ENCODE measurements at places on chromosomes 2 and 18.

GRCh38 chr2:62501794-62502500 lies 4.0 kb downstream of the TMEM17 start:
- no peak for DNase-seq

GRCh38 chr18:78920456-78921138 lies 59.0 kb upstream of the SALL3 start:
- no peak for DNase-seq

DNA sequence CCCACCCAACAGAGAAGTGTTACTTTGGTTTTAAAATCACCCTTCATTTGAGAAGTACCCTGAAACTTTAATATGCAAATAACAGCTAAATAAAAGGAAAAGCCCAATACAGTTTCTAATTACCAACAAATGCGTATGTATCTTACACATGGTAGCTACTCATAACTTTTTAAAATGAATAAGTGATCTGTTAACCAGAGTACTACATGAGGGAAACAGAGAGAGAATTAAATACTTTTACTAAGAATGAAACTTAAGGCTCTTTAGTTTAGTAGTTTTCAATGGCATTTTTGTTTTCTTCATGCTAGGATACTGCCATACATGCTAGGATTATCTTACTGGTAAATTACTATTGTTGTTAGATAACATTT lies 39.1 kb upstream of the NABP1 start:
- no peak for DNase-seq

- DNase-seq: no peak
Observed at GRCh38 chr2:205754924-205755321, 72.6 kb downstream of the NRP2 start.

GRCh38 chr18:41378598-41378997 lies 576.4 kb upstream of the PIK3C3 start:
- no peak for DNase-seq

- no peak for DNase-seq
Observed at GRCh38 chr2:200592406-200593075, 6.7 kb downstream of the AOX1 start.

DNA sequence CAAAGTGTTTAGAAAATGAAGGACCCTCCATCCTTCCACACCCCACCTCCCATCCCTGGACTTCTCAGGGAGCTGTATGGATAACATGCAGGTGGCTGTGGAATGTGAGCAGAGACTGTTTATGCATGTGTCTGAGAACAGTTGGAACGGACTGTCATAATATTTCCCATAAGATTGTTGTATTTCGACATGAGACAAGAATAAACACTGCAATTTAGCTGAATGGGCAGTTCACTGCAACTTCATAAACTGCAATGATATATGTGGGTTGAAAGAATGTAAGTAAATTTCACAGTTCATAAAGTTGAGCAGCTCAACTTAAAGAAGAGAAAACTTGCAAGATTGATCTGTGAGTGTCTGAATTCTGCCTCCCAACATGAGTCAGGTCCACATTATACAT lies 74.6 kb downstream of the MEP1B start:
- DNase-seq: no peak

GRCh38 chr18:2891526-2892431 lies 45.0 kb downstream of the EMILIN2 start:
- DNase-seq: no peak

GRCh38 chr2:112889976-112890375 lies 21.0 kb upstream of the IL37 start:
- DNase-seq: no peak

GRCh38 chr2:130813722-130814121 lies 23.0 kb upstream of the ARHGEF4 start:
- DNase-seq: no peak

GRCh38 chr2:238132463-238133450 lies 5.7 kb upstream of the KLHL30 start:
- no peak for DNase-seq

DNA sequence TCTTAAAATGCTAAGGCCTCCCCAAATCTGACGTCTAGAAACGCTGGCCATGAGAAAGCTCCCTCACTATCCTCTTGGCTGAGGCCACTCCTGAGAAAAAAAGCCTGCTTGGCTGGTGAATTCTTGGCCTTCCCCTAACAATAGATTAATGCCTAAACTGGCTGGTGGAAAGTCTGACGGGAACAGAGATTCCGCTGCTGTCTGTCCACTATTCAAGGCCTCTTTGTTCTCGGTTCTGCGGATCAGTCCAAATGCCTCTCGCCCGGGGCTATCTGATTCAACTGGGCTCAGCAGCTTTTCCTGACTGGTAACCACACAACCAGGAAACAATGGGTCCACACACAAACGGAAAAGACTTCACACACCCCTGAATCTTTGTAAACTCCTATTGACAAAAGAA lies 27.2 kb downstream of the PXDN start:
- no peak for DNase-seq

- no peak for DNase-seq
Observed at GRCh38 chr2:122210898-122211856, 455.7 kb downstream of the TSN start.

- no peak for DNase-seq
Observed at GRCh38 chr2:143936538-143936847, 583.4 kb downstream of the ZEB2 start.

DNA sequence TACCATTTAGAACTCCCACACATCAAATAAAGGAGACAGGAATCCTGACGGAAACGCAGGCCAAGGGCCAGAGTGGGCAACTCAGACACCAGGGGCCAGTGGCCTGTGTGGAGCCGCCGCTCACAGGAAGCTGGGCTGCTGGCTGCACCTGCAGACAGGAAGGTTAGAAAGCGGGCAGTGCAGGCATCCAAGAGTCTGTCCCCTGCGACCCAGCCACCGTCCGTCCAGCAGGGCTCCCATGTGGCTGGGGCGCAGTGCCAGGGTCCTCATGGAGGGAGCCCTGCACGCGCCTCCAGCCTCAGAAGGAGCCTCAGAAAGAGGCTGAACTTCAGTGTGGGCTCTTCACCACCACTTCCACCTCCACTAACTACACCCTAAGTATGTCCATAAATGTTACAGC lies 2.5 kb upstream of the ANO7 start:
- DNase-seq: no peak

DNA sequence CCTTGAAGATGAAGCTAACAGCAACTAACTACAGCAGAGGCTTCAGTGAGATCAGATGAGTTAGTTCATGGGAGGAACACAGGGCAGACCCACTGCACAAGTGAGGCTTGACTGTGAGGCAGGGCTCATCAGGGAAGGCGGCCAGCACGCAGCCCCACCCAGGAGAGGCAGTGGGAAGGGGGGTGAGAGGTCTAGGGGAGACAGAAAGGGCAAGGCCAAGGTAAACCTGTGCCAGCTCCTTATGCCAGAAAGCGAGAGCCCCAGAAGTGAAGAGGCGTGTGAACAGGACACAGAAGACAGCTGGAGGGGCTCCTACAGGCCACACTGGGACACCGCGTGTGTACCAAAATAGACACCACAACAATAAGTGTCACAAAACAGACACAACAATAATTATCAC lies 48.6 kb downstream of the ANO7 start:
- DNase-seq: no peak

DNA sequence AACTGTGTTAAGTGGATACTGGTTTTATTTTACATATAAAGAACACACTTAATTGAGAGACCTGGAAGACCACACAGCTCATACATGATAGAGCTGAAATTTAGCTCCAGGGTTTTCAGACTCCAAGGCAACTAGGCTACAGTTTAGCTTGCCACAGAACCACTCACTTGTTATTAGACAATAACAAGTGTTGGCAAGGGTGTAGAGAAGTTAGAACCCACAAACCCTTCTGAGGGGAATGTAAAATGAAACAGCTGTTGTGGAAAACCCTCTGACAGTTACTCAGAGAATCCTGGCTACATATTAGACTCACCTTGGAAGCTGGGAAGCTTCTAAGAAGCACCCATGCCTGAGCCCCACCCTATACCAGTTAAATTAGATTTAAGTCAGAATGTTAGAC lies 75.3 kb downstream of the MAP3K20 start:
- no peak for DNase-seq

- DNase-seq: no peak
Observed at GRCh38 chr2:214293593-214293992, 117.3 kb upstream of the VWC2L start.

DNA sequence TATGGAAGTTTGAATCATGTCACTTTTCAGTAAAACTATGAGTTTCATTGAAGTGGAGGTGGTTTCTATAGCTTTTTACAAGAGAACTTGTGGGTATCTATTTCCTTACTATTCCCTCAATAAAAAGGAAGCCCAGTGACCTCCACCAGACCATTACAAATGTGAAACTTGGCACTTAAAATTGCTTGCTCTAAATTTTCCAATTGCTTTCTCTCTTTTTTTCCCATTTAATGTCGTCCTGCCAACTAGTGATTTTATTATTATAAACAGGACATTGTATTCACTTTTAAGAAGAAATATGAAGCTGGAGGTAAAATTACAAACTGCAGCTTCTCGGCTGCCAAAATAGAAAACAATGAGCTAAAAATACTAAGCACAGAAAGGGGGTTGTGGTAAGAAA lies 208.2 kb upstream of the ALPP start:
- DNase-seq: no peak

DNA sequence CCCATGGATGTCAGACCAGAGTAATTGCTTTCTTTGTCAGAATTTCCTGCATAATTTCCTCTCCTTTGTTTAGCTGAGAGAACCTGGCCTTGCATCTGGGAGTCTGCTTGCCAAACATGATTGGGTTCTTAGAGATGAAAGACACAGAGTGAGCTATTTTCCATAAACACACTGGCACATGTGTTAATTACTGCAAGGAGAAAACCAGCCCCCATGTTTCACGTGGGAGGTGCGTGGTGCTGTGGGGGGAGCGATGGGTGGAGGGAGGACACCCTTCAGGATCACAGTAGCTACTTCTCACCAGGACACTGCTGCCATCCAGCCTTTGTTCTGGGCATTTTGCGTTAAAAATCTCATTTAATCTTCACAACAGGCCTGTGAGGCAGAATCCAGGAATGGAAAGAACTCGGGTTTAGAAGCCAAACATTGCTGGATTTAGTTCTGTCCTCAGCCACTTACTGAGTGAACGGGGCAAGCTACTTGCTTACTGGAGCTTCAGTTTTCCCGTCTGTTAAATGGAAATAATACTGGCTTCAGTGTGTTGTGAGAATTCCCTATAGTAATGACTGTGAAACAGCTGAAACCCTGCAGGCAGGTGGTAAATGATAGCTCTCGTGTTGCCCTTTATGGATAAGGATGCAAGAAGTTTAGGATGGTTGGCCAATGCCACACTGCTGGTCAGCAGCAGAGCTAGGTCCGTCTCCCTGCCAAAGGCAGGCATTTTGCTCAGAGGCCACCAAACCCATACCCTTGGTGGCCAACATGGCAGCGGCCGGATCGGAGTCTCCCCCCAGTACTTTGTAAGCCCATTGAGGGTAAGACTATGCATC lies 100.1 kb upstream of the ASAP2 start:
- no peak for DNase-seq

DNA sequence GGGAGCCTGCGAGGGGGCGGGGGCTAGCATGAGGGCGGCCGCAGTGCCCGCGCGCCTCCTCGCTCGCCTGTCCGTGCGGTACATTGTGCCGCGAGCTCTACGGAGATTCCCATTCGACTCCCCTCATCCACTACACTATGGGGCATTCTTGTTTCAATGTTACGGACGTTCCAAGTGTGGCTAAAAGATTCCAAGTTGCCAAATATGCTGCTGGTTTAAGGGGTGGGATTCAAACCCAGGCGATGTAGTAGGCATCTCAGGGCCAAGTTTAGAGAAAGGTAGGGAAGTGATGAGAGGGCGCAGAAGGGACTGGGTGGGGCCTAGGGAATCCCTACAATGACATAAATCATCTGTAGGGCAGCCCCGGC lies 10.0 kb upstream of the CRYBA2 start:
- no peak for DNase-seq

GRCh38 chr2:169039702-169040101 lies 8.6 kb upstream of the ABCB11 start:
- no peak for DNase-seq

GRCh38 chr2:88563129-88563528 lies 64.1 kb downstream of the EIF2AK3 start:
- DNase-seq: no peak

DNA sequence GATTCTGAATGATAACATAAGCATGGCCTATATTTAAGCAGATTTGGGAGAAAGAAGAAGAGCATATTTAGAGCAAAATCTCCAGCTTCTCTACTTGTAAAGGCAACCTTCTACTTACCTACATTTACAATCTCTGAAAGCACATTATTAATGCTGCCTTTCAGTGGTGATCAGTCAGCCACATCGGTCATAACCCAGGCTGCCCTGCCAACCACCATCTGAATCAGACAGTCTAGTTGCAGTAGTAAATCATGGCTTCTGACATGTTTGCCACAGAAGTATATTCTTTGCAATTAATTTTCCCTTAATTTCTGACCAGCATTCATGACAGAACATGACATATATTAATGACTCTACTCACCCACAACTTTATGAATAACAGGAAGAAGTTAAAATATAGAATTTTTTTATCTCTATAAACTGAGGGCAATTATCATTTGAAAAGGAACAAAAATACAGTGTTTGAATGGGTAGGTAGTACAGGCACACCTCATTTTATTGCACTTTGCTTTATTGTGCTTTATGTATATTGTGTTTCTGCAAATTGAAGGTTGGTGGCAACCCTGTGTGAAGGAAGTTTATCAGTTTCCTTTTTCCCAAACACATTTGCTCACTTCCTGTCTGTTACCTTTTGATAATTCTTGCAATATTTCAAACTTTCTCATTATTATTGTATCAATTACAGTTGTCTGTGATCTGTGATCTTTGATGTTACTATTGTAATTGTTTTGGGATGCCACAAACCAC lies 531.6 kb upstream of the CHAC2 start:
- DNase-seq: no peak

DNA sequence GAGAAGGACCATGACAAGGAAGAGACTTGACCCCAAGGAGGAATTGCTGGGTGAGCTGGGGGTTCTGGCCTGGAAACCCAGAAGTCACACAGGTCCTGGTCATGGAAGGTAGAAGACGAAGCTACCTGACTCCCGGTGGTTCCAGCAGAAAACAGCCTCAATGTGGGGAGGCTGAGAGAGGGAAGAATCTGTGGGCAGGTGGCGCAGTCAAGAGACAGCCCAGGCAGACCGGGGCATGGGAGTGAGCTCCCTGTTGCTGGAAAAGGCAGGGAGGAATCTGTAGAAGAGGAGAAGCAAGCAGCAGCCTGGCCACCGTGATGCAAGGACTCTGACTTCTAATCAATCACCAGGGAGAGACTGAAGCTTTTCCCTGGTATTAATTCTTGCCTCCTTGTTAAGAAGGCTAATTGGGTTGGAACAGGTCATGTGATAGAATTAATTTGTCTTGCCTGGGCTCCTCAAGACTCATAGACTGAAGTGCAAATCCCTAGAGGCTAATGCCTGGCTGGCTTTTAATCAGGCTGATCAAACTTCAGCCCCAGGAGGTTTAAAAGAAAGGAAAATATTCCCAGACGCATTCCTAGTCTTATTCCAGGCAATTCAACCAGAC lies 30.1 kb downstream of the CNGA3 start:
- no peak for DNase-seq

DNA sequence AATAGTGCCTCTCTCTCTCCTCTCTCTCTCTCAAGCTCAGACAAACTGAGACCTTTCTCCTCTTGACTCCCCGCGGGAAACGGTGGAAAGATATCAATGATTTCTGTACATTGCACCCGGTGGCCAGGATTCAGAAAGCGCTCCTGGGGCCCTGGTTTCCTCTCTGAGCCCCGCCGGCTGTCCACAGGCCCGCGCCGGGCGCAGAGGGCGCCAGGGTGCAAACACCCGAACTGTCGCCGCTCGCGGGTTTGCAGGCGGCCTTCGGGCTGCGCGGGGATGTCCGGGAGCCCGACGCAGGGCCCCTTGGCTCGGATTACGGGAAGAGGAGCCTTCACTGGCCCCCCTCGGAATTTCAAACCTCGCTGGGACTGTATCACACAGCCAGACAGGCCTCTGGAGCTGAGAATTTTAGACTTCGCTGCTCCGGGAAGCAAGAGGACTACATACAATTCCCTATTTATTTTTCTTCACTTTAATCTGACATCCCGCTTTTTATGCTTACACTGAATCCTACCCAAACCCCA lies 5.2 kb upstream of the EN1 start:
- no peak for DNase-seq
